CD8-positive, alpha-beta T cell (primary cell): ENCODE measurements at places on chromosomes 5 and 9.
A peak's percentile ranks its signal among the peaks of the same experiment; 100 is the strongest.

DNA sequence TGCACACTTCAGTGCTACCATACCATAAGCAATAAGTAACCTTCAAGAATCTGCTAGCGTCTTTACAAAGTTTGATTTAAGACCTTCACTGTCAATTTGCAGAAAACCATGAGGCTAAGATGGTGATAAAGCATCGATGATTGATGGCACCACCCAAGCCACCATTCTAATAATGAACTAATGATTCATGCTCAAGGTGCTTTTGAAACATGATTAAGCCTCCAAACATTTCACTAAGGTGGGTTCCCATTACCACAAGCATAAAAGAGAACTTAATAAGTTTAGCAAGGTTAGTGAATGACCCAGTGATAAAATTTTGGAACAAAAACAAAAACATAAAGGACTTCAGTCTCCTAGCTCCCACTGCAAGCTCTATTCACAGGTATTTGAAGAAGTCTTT lies 214.7 kb downstream of the FBXL17 start:
- DNase-seq = no peak

DNA sequence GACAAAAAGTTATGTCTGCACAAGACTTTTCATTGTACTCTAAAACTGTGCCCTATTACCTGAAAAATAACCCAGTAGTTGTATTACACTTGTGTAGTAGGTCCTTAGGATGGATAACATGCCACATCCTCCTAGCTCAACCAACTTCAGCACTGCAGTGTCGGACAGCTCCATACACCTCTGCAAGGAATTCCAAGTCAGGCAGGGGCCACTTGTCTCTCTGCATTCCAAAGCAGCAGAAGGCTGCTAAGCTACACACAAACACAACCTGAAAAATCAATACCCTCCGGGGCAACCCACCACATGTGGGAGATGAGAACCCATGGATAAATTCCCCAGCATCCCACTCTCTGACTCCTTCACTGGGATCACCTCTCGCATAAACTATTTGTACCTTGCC lies 50.2 kb downstream of the MED10 start:
- no peak for DNase-seq

- no peak for DNase-seq
Observed at GRCh38 chr9:117548556-117548955, 133.7 kb upstream of the ASTN2 start.

GRCh38 chr5:3098821-3099220 lies 347.3 kb upstream of the IRX2 start:
- DNase-seq = no peak

DNA sequence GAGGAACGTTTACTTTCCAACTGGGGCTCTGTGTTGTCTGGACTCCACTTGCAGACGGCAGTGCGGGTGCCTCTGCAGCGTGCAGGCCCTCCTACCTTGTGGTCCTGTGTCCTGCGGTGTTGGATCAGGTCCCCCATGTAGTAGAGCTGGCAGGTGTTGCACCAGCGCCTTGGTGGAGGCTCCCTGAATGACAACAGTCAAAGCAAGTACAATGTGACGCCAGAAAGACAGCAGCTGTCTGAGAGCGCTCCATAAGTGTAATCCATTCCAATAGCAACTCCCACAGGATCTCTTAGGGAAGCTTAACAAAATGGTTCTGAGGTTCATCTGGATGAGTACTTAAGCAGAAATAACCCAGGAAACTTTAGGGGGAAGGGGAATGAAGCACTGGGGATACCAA lies 9.9 kb downstream of the BBLN start:
- DNase-seq = no peak

GRCh38 chr9:128322404-128323211 lies at the start of the genes COQ4 and TRUB2:
Gene COQ4 (plus strand): TSS chr9:128322839. CDS start chr9:128322859, 20 bp downstream.
Gene TRUB2 (minus strand): TSS chr9:128322447. CDS start chr9:128322408, 39 bp downstream.
- DNase-seq = peak; percentile 89

- DNase-seq = no peak
Observed at GRCh38 chr5:145237843-145238242, 597.3 kb downstream of the PRELID2 start.

- DNase-seq = no peak
Observed at GRCh38 chr5:135034236-135034962, 371 bp upstream of the PITX1 start.

- DNase-seq = no peak
Observed at GRCh38 chr5:12003680-12004079, 99.4 kb upstream of the CTNND2 start.

DNA sequence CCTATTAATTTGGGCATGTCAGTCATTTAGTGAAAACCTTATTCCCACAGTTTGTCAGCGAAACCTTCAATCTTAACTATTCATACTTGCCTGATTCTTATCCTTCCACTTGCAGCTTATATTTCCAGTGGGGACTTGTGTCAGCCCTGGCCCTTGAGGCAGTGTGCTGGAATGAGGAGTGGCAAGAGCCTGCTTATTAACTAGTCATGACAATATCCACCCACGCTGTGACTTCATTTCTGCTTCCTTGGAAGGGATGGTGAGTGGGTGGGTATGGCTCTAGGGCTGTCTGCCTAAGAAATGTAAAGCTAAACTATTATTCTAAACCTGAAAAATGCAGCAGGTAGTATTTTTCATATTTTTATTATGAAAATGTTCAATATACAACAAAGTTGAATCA lies 34.0 kb upstream of the LURAP1L start:
- DNase-seq = no peak

GRCh38 chr5:2997179-2997578 lies 245.7 kb upstream of the IRX2 start:
- no peak for DNase-seq

- DNase-seq = no peak
Observed at GRCh38 chr9:83511051-83511450, 27.1 kb downstream of the FRMD3 start.

DNA sequence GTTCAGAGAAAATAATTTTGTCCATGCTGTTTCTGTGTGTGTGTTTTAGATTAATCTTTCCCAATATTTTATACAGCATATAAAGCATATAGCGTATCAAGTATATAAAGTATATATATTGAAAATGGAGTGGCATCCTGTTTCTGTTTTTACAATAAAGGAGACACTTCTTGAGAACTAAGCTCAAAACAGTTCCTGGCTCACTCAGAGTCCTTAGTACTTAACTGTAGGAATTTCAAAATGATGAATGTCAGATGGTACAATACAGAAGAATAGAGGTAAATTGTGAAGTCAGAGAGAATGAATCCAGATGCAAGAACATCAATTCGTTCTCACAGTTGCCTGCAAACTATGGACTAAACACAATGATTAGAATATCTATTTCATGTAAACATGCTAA lies 68.7 kb upstream of the TAS2R1 start:
- no peak for DNase-seq

DNA sequence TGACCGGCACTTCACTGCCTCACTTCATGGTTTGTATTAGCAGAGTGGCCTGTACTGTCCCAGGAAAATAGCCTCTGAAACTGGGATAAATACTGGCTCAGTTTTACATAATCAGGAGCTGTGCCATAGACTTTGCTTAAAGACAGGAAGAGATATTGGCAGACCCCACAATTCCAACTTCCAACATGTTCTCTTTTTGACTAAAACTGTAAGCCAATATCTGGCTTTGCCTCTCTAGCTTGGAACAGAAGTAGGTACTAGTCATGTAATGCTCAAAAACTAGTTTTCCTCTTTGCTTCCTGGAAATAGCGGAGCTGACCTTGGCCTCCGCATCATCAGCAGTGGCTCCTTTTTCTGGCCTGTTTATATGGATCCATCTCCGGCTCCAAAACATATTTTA lies 276.9 kb downstream of the CDH9 start:
- DNase-seq = no peak

GRCh38 chr9:124676159-124676551 lies 95.0 kb downstream of the NR6A1 start:
- no peak for DNase-seq

GRCh38 chr5:172648013-172648381 lies 6.9 kb downstream of the NEURL1B start:
- DNase-seq = no peak

- DNase-seq = peak; percentile 9
Observed at GRCh38 chr9:7756088-7756487, 43.5 kb downstream of the DMAC1 start.

DNA sequence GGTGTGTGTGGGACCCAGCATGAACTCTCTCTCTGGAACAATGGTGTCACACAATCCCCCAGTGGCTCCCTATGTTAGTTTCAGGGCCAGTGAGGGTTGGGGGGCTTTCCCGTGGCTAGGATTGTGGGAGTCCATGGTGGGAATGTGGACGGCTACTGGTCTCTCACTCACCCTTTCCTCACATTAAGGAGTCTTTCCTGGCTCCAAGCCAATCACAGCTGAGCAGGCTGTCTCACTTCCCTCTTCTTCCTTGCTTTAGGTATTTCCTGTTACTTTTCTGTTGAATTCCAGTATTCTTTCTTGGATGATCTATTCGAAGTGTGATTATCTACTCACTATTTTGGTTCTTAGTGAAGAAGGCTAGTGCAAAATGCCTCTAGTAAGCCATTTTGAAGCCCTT lies 324.4 kb upstream of the MPDZ start:
- no peak for DNase-seq

- no peak for DNase-seq
Observed at GRCh38 chr9:127854960-127855359, 502 bp upstream of the ENG start.

- DNase-seq = peak; percentile 99
Observed at GRCh38 chr9:34458013-34458958, at the start of the genes DNAI1 and FAM219A. Gene DNAI1 (plus strand): TSS chr9:34458805. CDS start chr9:34459006, 201 bp downstream. Gene FAM219A (minus strand): TSS chr9:34458570. CDS start chr9:34458263, 307 bp downstream.

GRCh38 chr9:17600962-17601593 lies 22.2 kb downstream of the SH3GL2 start:
- no peak for DNase-seq

- DNase-seq = no peak
Observed at GRCh38 chr9:76717176-76717575, 47.1 kb upstream of the PCA3 start.

DNA sequence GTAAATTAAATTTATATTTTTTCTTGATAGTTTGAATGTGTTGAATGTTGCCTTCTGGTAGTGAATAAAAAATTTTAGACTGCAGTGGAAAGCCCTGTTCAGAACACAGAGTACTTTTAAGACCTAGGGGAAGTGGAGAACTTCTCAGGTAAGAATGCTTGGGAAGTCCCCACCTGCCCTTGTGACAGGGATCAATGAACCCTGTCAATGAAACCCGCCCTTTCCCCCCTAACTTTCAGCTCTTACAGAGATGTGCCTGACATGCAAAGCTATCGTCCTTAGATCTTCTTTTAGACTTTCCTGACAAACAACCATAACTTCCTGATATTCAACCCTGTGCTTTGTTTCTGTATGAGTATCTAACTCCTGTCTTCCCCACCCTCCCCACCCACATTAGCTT lies 562.7 kb downstream of the TLE4 start:
- DNase-seq = no peak

DNA sequence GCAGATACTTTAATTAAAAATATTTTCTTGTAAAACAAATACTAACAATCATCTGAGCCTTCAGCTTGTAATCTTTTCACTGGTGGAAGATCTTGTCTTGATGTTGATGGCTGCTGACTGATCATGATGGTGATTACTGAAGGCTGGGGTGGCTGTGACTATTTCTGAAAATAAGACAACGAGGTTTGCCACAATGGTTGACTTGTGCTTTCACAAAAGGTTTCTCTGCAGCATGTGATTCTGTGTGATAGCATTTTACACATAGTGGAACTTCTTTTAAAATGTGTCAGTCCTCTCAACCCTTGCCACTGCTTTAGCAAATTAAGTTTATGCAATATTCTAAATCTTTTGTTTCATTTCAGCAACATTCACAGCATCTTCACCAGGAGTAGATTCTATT lies 461.0 kb downstream of the CCDC171 start:
- DNase-seq = no peak

DNA sequence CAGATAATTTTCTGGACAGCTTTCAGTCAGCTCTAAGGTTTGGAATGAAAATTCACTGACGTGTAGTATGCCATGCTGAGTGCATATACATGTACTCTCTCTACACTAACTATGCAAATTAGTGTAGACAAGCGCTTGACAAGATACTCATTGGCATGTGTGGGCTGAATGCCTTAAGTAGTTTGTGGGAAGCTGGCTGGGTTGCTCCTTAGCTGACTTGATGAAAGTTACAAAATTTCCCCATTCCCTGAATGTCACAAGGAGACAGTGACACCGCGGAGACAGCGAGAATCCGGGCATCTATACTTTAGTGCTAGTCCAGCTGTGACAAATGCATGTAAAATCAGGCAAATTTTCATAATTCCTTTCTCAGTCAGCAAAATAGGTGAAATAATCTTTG lies 51.6 kb upstream of the C5orf46 start:
- no peak for DNase-seq

- no peak for DNase-seq
Observed at GRCh38 chr9:19939734-19940278, 151.0 kb upstream of the SLC24A2 start.
